IgD-negative memory B cell (primary cell): ENCODE measurements at places on chromosomes 12 and 14. TPM values are rescaled to one million over a fixed set of nuclear protein-coding genes. Genes with fewer than 3 reads are reported as not detected.

Gene KRT82
- not detected for polyA plus RNA-seq

Gene SDSL
- 0.43 TPM for polyA plus RNA-seq

Gene RNASE7
- not detected for polyA plus RNA-seq

Gene MANSC1
- polyA plus RNA-seq = 0.23 TPM

Gene KCNA1
- polyA plus RNA-seq = not detected

Gene TPPP2
- polyA plus RNA-seq = not detected

Gene LRP1-AS
- polyA plus RNA-seq = not detected

Gene SIRT4
- polyA plus RNA-seq = 0.74 TPM
